Stomach (tissue), 19 donors: ENCODE measurements at places on chromosomes 16 and 17. TPM values are rescaled to one million over a fixed set of nuclear protein-coding genes. Genes with fewer than 3 reads are reported as not detected.
A peak's percentile ranks its signal among the peaks of the same experiment; 100 is the strongest.

The HOXB6 gene
- 18.0 TPM for total RNA-seq

The PIRT gene
- 2.6 TPM for total RNA-seq

The C16orf86 gene
- not detected for total RNA-seq

DNA sequence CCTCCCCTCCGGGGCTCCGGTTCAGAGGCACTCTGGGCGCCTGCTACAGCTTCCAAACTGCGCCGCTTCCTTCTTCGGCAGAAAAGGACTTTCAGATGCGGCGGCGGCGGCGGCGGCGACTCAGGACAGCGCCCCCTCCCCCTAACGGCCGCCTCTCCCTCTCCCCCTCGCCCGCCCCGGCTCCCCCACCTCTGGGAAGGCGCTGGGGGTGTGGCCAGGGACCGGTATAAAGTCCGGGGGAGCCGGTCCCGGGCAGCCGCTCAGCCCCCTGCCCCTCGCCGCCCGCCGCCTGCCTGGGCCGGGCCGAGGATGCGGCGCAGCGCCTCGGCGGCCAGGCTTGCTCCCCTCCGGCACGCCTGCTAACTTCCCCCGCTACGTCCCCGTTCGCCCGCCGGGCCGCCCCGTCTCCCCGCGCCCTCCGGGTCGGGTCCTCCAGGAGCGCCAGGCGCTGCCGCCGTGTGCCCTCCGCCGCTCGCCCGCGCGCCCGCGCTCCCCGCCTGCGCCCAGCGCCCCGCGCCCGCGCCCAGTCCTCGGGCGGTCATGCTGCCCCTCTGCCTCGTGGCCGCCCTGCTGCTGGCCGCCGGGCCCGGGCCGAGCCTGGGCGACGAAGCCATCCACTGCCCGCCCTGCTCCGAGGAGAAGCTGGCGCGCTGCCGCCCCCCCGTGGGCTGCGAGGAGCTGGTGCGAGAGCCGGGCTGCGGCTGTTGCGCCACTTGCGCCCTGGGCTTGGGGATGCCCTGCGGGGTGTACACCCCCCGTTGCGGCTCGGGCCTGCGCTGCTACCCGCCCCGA is at the start of gene IGFBP4:
Gene IGFBP4 (plus strand): TSS at position 255 of the 792 bp plus-strand sequence. CDS start 286 bp downstream, at position 541.
- H3K4me3 ChIP-seq: peak within 1 kb of the TSS; percentile 68
- H3K27ac ChIP-seq: peak within 1 kb of the TSS; percentile 80

- no peaks in the 10 kb centered on the region for H3K36me3 ChIP-seq
- H3K4me3 ChIP-seq: no peak overlapping the region
- peak; percentile 51 for DNase-seq
- no peaks in the 10 kb centered on the region for H3K27me3 ChIP-seq
- peaks cover 25% of the 10 kb centered on the region for H3K4me1 ChIP-seq
- H3K27ac ChIP-seq: no peak overlapping the region
Observed at GRCh38 chr16:81885976-81886586, 107.0 kb downstream of the PLCG2 start.

- H3K36me3 ChIP-seq: peaks cover 13% of the 10 kb centered on the region
- DNase-seq: no peak
- H3K4me1 ChIP-seq: no peaks in the 10 kb centered on the region
- no peak overlapping the region for H3K27ac ChIP-seq
Observed at GRCh38 chr16:12132850-12133440, 156.4 kb downstream of the SNX29 start.

DNA sequence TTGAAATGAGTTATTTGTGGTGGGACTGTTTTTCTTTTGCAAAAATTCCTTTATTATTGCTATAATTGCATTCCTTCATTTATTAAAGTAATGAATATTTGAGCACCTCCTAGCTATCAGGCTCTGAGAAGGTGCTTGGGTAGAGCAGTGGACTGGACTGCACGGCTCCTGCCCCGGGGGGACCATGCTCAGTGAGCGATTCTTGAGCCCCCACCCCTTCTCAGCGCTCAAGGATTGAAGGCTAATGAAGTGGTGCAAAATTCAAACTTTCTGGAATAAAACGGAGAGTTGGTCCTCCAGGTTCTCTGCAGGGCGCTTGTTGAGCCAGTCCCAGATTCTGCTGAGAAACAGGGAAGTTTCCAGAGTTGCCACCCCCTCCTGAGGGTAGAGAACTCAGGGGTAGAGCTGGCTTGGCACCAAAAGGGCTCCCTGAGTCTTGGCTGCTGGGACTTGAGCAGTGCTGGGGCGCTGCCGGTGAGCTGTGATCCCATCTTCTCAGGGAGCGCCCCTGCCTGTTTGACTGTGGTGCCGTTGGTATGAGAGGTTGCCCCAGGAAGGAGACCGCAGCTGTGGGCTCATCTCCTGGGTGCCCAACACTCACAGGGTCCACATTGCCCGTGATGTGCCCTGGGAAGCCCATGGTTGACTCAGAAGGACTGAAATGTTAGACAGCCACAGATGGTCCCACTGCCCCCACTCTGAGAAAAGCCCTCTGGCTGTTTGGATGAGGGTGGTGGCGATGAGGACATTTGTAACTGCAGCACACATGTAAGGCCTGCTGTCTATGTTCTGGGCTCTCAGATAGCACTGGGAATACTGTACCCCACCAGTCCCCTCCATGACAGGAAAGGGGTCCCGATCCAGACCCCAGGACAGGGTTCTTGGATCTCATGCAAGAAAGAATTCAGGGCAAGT is 20.0 kb downstream of the KSR1 start:
- no peak overlapping the region for H3K27ac ChIP-seq
- H3K4me1 ChIP-seq: peaks cover 39% of the 10 kb centered on the region
- H3K36me3 ChIP-seq: no peaks in the 10 kb centered on the region
- no peaks in the 10 kb centered on the region for H3K27me3 ChIP-seq
- no peak overlapping the region for H3K4me3 ChIP-seq

DNA sequence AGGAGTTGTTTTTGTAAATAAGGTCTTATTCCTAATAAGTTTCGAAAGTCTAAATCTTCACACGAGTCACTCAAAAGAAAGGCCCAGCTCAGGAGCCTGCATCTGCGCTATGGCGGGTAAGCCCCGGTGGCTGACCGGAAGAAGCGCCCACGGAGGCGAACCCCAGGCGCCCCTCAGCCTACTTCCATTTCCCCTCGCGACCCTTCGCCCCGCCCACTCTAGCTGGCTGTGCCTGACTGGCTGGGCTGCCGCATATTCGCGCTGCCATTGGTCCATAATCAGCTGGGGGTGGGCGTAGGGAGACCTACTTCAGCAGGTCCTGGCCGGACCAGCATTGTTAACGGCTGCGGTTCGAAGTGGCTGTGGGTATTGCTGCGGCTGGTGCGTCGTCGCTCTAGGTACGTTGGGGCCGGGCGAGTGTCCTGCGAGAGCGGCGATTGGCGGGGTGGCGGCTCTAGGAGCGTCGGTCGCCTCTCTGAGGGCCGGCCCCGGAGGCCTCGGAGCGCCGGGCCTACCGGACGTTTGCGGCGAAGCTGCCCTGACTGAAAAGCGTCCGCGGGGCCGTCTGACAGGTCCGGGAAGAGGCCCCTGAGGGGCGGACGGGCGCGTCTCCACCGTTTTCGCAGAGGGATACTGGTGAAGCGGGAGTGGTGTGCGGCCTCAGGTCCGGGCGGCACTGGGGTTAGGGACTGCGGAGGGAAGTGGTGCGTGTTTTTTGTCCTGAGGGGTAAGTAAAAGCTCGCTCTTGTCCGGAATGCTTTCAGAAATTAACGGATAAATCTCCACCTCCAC is at the start of gene ATF7IP2:
Gene ATF7IP2 (plus strand): TSS at position 337 of the 792 bp plus-strand sequence. CDS start 44,560 bp downstream, outside the sequence.
- peak within 1 kb of the TSS; percentile 86 for H3K27ac ChIP-seq
- peak within 1 kb of the TSS; percentile 62 for H3K4me3 ChIP-seq
- peak; percentile 97 for DNase-seq
- no peaks in the 10 kb centered on the region for H3K36me3 ChIP-seq

- H3K4me1 ChIP-seq: peaks cover 4% of the 10 kb centered on the region
- no peaks in the 10 kb centered on the region for H3K27me3 ChIP-seq
- H3K27ac ChIP-seq: no peak overlapping the region
- no peak for DNase-seq
- peaks cover 27% of the 10 kb centered on the region for H3K36me3 ChIP-seq
Observed at GRCh38 chr17:246226-246625, 64.8 kb upstream of the DOC2B start.

DNA sequence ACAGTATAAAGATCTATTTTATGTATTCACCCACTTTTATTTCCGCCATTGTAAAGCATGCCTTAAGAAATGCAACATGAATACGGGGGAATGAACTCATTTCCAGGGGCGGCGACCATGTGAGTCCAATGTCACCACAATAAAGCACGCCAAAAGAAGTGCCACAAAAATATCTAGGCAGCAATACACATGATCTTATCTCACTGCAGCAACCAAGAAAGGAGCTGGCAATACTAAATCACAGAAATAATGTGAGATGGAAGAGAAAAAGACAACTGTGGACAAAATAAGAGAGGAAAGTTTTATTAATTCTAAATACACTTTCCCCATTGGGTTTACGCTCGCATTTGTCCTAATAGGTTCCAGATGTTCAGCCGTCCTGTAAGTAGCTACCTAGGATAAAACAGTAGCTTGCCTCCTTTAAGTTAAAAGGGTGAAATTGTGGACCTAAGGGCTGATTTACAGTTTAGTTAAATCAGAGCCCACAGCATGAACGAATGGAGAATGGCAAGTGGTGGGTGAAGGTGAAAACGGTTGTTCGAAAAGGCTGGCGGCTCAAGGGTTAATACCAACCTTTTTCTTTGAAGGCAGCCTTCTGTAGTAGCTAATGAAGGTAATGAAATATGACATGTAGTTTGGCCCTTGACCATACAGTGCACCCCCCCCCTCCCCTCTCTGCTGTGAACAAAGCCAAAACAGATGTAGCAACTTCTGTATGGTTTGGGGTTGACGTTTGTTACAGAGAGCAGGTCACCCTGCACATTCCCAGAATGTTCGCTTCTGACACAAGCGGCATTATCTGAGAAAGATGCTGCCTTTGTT is 504.2 kb upstream of the PSMD7 start:
- H3K36me3 ChIP-seq: no peaks in the 10 kb centered on the region
- H3K27ac ChIP-seq: no peak overlapping the region
- no peak overlapping the region for H3K4me3 ChIP-seq
- no peaks in the 10 kb centered on the region for H3K4me1 ChIP-seq
- no peak for DNase-seq

- no peaks in the 10 kb centered on the region for H3K27me3 ChIP-seq
- H3K4me1 ChIP-seq: peaks cover 13% of the 10 kb centered on the region
- H3K4me3 ChIP-seq: peak within 1 kb of the TSS; percentile 86
- peak within 1 kb of the TSS; percentile 82 for H3K27ac ChIP-seq
- peak; percentile 93 for DNase-seq
Observed at GRCh38 chr17:19867329-19868078, at the start of gene ULK2. TSS of gene ULK2 (minus strand) at chr17:19867936. CDS start at chr17:19867417, 519 bp downstream.
